ENCODE measurements at places on chromosomes 13 and 19.

DNA sequence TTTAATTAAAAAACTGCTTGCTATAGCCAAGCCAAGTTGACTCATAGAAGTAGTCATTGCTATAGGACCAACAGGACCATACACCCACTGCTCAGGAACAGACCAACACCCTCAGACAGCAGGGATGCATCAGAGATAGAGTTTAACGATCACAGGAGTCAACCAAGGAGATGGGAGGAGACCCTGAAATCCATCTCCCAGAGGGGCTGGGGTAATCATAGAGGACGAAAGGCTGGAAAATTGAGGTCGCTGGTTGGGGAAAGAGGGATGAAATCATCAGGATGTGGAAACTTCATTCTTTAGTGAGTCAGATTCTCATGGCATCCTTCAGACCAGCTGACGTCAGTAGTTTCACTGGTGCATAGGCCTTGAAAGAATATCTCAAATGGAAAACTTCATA, 160.4 kb upstream of the GPC6 start:
- DNase-seq: no peak

- no peak for DNase-seq
These were observed 9.5 kb upstream of the RFX1 start for GRCh38 chr19:14015524-14016035.

DNA sequence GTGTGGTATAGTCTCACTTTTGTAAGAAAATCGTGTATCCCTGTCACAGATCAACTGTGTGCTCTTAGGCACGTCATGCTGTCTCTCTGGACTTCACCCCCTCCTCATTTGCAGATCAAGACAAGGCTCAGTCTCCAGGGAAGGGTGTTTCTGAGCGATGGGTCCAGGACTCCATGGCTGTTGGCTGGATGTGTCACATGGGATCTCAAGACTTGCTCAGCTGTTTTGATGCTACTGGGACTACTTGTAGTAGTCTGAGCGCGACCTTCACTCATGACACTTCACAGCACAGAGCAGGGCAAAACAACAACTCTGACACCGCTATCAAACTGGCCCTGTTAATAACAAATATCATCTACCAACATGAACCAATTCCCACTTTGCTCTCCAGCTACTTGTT, 36.2 kb downstream of the SMAD9 start:
- no peak for DNase-seq

DNA sequence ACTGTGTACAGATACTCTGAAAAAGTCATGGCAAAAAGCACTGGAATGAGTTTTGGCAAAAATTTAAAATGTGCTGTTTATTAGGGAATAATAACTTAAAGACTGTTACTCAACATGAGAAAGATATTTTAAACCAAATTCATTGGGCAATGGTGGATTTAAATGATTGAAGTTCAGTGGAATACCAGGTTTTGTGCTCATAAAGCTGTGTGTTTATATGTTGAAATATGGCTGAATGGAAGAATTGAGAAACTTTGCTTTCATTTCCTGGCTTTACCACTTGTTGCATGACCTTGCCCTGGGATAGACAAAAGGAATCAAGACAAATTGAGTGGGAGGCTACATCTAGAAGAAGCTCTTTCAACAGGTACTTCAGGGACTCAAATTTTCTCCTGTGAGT, 246.4 kb downstream of the GPC5 start:
- DNase-seq: no peak

GRCh38 chr13:24557081-24557480, 44.5 kb upstream of the PARP4 start:
- no peak for DNase-seq

DNA sequence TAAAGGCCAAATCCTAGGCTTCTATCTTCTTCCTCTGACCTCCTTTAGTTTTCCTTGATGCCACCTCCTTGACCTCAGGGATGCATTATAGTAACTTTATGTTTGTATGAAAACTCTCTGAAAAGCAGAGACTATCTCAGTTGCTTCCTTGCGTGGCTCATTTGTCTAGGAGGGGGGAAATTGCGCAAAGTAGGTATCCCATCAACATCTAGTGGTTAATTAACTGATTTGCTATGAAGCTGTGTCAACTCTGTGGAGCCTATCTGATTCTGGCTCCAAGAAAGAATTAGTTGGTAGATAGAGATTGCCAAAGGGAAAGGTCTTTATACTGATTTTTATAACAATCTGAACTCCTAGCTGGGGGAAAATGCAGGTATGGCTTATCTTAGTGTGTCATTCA, 82.1 kb upstream of the FRY start:
- DNase-seq: no peak

DNA sequence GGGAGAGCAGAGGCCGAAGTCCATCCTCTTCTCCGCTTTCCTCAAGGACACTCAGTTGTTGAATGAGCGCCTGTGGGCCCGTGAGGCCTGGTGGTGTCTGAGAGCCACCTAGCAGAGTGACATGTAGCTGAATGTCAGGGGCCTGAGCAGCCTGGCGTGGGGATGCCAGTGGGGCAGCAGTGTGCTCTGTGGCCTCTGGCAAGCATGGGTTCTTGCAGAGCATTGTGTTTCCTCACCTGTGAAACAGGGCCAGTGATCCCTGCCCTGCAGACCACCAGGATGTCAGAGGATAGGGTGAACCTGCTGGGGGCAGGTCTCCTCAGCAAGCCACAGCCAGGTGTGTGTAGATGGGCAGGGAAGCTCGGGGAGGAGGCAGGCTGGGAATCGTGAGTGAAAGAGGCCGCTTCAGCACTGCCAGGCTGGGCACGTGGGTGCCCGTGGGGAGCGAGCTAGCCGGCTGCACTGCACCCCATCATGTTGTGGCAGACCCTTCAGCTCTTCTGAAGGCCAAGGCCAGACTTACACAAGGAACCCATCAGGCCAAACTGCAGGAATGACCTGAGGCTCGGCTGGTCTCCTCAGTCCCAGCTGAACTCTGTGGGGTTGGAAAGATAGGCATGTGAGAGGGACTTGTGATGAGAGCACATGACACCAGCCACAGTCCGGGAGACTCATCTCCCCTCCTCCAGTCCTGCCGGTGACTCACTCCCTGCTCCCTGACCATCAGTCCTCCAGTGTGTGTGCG, 5.0 kb downstream of the PPP1R37 start:
- DNase-seq: no peak

DNA sequence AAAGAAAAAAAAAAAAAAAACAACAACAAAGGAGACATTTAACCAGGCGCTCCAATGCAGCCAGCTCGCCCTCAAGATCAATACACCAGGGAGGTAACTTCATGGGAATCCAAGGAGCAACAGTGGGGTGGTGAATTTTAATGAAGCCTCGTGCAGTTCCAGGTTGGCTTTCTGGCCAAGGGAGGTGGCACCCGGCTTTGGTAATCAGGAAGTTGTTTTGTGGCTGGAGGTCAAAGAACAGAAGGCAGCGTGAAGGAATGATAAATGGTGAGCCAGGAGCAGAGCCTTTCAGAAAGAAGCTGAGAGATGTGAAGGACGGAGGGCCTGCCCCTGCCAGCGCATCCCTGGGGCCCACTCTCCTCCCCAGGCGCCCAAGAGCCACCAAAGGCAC, 188.2 kb upstream of the TSC22D1 start:
- no peak for DNase-seq

DNA sequence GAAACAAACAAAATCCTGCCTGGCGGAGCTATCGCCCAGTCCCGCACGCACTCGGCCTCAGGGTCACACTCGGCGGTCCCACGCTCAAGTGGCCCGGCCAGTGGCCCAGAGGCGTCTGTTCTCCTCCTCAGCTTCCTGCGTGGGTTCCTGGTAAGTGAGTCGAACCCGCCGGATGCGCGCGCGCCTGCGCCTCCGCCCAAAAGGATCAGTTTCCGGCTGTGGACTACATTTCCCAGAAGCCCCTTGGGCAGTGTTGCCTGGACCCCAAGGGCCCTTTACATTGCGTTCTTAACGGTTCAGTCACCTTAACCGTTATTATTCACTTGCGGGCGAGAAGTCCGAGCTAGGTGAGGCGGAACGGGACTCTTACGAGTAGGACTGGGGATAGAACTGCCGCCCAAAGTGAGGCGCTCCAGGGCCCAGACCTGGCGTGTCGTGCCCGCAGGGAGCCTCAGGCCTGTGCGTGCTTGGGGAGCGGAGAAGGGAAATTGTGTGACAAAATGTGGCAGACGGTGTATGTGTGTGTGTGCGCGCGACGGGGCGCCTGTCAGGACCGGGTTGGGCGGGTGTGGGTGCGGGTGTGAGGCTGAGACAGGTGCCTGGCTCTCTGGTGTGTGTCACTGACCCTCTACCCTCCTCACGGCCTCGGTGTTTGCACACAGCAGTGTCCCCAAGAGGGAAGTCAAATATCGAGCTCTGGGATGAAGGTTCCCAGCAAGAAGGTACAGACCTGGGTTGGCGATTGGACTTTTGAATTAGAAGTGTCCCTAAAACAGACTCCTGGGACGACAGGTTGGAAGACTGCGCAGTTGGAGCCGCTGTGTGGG, at the start of gene ZNF546:
Gene ZNF546 (plus strand): TSS at position 250 of the 827 bp plus-strand sequence. CDS start 1,267 bp downstream, outside the sequence.
- DNase-seq: peak; percentile 10

All from NCI-H2107 (cell line).